SK-N-SH (cell line): ENCODE measurements at places on chromosomes 2 and 18.

- DNase-seq: no peak
These were observed 22.7 kb upstream of the STARD7 start for GRCh38 chr2:96231316-96231715.

DNA sequence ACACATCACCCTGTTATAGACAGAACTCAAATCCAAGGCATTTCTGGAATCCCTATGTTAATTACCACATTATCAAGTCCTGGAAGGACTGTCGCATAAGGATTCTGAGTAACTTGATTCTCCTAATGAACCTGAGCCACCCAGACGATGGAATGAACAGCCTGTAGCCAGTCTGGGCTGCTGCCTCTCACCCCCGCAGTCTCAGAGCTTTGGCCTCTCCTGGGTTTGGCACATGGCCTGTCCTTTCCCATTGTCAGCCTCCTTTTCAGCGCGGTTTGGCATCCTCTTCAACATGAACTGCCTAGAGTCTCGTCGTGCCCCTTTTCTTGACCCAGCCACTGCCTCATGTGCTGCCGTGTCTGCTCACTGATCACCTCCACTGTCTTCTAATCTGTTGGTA, 147.6 kb downstream of the SLC8A1 start:
- DNase-seq: no peak

DNA sequence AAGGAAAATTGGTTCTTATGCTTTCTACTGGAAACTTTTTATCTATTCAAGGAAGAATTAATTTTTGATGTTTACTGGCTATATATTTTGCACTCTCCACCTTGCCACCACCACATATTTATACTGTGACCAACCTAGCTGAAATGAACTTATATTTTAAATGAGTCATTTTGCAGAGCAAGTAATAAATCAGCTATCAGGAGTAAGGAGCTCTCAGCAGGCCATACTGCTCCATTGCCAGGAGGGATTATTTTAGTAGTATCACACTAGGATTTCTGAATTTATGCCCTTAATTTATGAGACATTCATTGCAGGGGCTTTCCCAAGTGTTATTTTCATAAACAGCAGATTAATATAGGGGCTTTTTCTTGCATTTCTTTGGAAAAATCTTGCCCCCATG, 125.8 kb upstream of the CYP1B1 start:
- no peak for DNase-seq

GRCh38 chr18:57035590-57035989, 111.3 kb upstream of the BOD1L2 start:
- DNase-seq: peak; percentile 54

DNA sequence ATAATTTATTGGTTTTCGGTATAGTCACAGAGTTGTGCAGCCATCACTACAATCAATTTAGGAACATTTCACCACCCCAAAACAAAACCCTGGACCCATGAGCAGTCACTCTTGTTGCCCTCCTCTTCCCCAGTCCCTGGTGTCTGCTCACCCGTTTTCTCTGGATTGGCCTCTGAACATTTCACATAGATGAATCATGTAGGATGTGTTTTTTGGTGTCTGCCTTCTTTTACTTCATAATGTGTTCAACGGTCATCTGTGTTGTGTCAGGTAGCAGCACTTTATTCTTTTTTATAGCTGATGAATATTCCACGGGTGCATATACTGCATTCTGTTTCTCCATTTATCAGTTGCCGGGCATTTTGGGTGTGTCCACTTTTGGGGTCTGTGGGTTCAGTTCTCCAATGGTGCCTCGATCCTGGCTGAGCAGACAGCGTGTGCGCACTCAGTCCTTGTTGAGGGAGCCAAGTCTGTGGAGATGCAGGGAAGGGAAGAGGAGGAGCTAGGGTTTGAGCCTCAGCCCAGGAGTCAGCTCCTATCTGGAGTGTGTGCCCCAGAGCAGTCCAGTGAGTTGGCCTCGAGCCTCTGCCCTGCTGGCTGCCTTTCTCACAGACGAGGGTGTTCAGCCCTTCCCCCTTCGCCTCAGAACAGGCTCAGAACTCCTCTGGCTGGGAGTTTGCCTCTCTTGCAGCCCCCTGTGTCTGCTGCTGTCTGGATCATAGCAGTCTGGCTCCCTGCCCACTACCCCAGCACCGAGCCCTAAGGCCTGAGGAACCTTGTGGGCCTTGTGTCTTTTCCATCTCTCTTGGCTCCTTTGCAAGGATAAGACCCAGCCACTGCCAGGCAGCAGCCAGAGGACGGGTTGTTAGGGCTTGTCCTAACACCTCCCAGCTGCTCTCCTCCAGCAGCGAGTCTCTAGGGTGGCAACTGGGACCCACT, 18.0 kb downstream of the C2orf74 start:
- peak; percentile 42 for DNase-seq

DNA sequence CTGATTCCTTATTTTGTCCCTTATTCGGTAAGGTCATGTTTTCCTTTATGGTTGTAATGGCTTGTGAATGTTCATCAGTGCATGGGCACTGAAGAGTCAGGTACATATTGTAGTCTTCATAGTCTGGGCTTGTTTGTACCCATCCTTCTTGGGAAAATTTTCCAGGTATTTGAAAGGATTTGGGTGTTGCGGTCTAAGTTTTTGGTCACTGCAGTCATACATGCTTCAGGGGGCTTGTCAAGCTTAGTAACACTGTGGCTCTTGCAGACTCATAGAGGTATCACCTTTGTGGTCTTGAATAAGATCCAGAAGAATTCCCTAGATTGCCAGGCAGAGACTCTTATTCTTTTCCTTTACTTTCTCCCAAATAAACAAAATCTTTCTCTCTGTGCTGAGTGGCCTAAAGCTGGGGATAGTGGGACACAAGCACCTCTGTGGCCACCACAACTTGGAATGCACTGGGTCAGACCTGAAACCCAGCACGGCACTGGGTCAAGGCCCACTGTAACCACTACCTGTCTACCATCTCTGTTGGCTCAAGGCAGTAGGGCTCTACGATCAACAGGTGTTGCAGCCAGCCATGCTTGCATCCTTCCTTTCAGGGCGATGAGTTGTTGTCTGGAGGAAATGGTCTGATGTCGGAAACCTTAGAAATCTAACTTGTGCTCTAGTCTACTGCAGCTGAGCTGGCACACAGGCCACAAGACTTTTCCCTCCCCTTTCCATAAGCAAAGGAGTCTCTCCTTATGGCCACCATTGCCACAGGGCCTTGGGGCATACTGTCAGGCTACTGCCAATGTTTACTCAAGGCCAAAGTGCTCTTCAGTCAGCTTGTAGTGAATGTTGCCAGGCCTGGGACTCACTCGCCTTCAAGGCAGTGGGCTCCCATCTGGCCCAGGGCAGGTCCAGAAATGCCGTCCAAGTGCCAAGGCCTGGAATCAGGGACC, 21.5 kb downstream of the IL1RN start:
- DNase-seq: no peak

DNA sequence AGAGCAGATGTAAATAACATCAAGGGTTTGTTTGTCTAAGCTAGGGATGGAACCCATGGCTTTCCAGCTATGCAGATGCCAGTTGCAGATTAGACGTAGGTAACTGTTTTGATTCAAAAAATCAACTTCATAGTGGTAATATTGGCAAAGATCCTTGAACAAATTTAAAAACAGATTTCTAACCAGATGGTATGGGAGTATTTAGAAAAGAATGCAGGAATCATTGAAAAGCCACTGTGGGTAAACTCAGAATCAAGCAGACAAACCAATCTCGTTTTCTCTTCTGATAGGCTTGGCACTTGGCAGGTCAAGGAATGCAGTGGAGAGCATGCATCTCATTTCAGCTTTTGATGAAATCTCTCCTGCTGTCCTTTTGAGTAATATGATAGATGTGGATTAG, 377.5 kb downstream of the CLIP4 start:
- no peak for DNase-seq

- DNase-seq: no peak
These were observed 8.0 kb upstream of the MBP start for GRCh38 chr18:77140439-77141109.

DNA sequence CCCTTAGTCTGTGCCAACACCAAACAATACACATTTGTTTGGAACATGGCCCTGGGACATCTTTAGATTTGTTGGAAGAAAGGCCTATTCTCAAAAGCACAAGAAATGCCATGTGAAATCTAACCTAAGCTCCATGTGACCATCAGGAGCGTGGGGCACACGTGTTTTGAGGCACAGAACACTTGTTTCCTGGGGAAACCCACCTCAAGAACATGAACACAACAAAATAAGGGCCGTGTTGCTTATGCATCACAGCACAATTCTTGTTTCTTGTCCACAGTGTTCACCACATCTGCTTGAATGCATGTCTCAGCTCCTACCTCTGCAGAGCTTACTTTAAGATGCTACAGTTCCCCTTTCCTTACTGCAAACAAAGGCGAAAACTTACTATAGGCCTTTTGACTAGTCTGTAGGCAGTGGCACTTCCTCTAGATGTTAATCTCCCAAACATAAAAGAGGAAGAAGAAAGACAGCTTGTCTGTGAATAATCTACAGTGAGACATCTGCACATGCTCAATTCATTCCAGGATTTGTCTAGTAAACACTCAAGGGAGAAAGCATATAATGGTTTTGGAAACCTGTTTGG, 165.0 kb downstream of the ANKRD44 start:
- no peak for DNase-seq

- no peak for DNase-seq
These were observed 99.5 kb downstream of the MEIS1 start for GRCh38 chr2:66534461-66534860.

GRCh38 chr2:107218208-107218607, 332.2 kb upstream of the ST6GAL2 start:
- DNase-seq: no peak

DNA sequence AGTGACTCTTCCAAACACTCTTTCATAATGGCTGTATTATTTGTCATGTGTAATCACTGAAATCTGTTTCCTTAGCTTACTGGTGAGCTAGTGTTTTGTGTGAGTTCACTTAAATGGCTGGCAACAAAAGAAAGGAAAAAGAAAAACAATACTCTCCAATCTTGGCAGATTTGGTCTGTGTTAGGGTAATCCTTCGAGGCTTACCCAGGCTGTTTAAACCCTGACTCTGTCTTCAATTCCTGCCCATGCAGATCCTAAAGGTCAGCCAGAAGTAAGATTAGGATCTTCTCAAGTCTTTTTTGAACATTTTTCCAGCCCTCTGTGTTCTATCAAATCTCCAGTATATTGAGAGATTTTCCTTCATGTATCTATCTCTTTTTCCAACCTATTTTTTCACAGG, 85.3 kb downstream of the CCDC178 start:
- DNase-seq: no peak

DNA sequence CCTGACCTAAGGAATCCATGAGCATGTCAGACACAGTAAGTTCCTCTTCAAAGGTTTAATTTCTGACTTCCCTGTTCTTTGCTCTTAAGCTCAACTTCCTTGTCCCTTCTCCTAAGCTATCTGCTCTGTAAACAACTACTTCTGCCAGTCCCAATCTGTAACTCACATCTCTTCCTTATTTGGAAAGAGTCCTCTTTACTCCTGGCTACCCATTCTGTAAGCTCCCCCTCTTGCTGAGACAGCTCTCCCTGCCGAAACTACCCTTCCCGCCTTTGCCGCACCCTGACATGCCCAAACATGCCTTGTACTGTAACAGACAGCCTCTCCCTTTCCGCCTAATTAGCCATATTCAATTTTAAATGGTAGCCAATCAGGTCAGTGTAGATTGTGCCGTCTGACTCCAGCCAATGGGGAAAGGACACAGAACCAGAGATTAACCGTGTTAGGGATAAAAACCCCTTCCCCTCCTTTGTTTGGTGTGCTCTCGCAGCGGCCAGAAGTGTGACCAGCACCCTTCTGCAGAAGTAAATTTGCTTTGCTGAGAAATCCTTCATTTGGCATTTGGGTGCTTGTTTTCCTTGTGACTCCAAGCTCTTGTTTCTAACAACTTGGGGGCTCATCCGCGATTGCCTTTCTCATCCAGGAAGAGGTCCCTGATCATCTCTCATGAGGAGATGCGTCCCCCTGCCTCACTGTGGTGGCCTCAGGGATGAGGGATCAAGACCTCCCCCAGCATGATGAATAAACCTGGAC, 49.0 kb downstream of the PIAS2 start:
- DNase-seq: no peak

GRCh38 chr2:43777306-43777926, 3.6 kb downstream of the DYNC2LI1 start:
- DNase-seq: no peak

DNA sequence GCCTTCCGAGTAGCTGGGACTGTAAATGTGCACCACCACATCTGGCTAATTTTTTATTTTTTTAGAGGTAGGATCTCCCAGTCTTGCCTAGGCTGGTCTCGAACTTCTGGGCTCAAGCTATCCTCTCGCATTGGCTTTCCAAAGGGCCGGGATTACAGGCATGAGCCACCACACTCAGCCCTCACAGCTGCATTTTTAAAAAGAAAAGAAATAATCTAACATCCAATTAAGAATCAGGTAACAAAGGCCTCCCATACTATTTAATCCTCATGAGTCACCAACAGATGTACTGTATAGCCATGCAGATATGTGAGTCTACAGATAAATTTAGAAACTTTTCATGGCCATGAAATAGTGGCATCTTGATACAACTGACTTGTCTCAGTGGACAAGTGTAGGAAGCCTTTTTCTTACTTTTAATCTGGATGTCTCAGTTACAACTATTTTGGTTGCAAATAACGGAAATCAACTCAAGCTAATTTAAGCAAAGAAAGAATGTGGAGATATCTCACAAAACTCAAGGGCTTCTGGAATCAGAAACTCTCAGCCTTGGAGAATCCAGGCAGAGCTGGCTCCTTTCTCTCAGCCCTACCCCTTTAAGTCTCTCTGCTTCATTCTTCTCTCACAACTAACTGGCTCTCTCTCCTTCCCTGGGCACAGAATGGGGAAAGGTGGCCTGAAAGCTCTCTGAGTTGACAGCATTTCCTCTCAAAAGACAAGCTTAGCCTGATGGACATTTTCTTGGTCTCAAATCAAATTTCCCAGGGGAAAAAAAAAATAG, 12.8 kb upstream of the PPM1B start:
- DNase-seq: no peak

- DNase-seq: no peak
These were observed 50.7 kb downstream of the MYO7B start for GRCh38 chr2:127586136-127586535.

GRCh38 chr2:223294756-223295155, 242.8 kb downstream of the KCNE4 start:
- DNase-seq: no peak

- DNase-seq: no peak
These were observed 485.4 kb upstream of the SLC8A1 start for GRCh38 chr2:40937284-40937683.

DNA sequence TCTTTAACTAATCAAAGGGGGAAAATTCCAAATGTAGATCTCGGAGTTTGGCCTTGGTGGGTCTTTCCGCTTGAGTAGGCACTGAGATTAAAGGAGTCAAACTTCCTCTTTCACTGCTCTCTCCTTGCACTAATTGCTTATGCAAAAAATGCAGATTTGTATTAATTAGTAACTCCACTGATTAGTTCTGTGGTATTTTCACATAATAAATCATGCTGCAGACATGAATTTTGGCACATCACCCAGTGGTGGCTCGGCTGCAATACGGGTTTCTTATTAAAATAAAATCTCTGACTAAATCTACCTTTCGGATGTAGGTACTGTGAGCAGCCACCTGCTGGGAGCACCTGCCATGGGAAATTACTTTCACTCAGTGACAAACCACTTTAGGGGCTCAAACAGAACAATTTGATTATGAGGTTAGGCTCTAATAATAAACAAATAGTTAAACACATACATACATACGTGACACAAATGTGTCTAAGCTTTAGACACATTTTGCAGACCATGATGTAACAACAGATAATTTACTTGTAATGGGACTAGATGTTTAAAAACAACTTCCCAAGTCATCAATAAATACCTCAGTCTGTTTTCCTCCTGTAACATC, 6.4 kb upstream of the NEUROD1 start:
- no peak for DNase-seq
